ENCODE measurements at places on chromosomes 1 and 21.

DNA sequence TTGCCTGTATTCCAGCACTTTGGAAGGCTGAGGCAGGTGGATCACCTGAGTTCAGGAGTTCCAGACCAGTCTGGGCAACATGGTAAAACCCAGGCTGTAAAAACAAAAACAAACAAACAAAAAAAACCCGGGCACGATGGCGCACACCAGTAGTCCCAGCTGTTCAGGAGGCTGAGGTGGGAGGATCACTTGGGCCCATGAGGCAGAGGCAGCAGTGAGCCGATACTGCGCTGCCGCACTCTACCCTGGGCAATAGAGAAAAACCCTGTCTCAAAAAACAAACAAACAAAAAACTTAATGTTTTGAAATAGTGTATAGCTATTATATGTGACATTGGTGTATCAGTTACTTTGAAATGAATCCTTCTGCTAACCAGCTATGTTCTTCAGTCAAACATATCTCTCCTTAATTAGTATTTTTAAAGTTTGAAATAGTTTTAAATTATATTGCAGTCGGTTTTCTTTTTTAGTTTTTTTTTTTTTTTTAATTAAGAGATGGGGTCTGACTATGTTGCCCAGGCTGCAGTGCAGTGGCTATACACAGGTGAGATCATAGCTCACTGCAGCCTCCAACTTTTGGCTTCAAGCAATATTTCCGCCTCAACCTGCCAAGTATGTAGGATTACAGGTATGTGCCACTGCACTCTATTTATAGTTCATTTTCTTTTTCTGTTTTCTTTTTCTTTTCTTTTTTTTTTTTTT is 11.3 kb downstream of the SPEN start:
- no peak for DNase-seq

- DNase-seq = no peak
Observed at GRCh38 chr1:117591252-117591651, 14.6 kb upstream of the TENT5C start.

GRCh38 chr1:41662765-41663437 is 178.4 kb upstream of the EDN2 start:
- no peak for DNase-seq

- no peak for DNase-seq
Observed at GRCh38 chr1:186849271-186849671, 20.5 kb downstream of the PLA2G4A start.

GRCh38 chr1:71656902-71657301 is 576.1 kb upstream of the ZRANB2 start:
- no peak for DNase-seq

- DNase-seq = no peak
Observed at GRCh38 chr1:158002631-158003405, 9.4 kb downstream of the KIRREL1 start.

DNA sequence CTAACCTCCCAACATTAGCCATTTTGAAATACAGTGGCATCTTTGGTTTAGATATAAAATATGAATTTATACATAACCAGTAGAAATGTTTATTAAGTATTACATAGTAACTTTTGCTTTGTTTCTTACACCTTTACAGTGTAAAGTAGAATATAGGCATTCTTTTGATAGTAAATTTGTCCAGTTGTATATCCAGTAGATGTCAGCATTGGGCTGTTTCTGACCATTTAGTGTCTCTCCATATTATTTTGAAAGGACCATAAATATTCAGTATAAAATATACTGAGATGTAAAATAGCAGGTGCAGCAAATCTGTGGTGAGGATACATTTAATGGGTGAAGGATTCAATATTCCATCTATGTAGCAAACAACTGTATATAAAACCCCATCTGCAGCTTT is 115.8 kb upstream of the ZRANB2 start:
- DNase-seq = peak; percentile 52

DNA sequence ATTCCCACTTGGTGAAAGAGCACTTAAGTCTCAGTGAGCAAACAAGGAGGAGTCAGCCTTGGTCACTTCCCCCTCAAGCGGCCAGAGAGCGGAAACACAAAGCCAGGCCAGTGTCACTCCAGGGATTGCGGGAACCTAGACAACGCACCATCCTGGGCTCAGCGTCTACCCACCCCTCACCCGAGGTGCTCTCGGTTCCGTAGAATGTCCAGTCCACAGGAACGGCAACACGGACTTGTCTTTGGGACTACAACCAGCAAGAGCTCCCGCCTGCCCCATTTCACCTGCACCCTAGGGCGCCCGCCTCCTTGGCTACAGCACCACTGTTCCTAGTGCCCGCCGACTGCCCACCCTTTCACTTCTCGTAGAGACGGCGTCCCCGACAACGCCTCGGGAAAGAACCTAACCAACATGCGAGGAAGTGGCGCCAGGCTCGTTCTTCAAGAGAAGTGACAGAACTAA is 509 bp downstream of the GDAP2 start:
- DNase-seq = peak; percentile 36

DNA sequence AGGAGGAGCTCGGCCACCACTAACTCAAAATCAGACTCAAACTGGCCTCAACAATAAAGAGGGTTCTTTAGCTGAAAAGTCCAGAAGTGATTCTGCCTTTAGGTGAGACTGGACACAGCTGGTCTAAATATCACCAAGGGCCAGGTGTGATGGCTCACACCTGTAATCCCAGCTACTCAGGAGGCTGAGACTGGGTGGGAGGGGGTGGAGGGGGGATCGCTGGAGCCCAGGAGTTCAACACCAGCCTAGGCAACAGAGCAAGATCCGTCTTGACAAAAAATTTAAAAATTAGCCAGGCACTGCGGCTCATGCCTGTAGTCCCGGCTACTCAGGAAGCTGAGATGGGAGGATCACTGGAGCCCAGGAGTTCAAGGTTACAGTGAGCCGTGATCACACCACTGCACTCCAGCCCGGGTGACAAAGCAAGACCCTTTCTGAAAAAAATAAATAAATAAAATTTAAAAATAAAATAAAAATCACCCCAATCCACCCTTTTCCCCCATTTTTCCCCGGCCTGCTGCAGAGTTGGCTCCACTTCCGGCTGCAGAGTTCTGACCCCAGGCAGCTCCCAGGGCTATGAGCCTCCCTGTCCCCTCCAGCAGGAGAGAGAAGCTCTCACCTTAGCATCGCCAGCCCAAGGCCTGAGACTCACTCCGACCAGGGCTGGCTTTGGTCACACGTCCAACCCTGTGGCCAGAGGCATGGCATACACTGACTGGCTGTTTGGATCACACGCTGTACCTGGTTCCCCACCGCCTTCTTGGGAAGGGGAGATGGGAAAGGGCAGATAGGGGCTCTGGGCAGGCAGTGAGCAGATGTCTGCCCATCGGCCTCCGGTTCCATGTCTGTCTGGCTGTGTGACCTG is 87.3 kb upstream of the IFFO2 start:
- DNase-seq = no peak

DNA sequence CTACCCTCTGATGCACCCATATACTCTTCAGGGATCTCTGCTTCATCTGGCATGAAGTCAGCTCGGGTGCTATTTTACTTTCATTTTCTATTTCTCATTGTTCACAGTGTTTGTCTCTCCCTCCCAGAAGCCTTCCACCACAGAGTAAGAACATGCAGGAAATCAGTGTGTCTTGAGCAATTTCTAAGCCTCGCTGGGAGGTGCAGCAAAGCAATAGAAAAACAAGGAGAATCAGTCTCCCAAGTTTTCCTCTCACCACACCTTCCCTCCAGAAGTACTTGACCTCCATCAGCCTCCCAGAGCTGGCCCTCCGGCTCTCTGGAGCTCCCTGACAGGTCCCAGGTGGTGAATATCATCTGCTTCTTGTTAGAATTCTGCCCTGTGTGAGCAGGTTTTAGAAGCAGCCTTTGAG is 594.7 kb upstream of the CAMK1G start:
- no peak for DNase-seq

- no peak for DNase-seq
Observed at GRCh38 chr21:42175110-42175710, 43.7 kb upstream of the ABCG1 start.

- DNase-seq = no peak
Observed at GRCh38 chr21:38637161-38637560, 138.9 kb upstream of the ERG start.

DNA sequence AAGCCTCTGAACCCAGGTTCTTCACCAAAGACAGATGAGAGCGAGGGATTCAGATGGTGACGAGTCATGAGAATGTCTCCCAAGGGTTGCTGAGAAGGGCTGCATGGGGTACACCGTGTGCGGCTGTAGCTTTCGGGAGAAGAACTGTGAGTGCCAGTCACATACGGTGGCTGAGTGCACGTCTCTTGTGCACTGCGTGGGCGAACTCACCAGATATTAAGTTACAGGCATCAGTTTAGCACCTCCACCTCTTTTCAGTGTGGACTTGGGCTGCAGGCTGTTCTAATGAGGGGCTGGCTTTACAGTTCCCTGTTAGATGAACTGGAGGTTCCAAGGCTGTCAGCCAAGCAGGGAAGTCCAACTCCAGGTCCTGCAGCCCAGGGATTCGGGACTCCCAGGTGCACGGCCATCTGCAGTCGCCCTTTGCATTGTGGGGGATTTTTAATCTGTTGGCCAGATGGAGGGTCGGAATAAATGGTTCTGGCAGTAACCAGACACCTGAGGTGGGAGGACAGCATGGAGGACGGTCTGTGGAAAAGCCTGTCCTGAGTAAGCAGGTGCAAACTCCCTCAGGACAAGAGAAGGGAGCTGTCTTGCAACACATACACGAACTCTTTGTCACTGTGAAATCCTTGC is 26.5 kb upstream of the AVPR1B start:
- DNase-seq = no peak

DNA sequence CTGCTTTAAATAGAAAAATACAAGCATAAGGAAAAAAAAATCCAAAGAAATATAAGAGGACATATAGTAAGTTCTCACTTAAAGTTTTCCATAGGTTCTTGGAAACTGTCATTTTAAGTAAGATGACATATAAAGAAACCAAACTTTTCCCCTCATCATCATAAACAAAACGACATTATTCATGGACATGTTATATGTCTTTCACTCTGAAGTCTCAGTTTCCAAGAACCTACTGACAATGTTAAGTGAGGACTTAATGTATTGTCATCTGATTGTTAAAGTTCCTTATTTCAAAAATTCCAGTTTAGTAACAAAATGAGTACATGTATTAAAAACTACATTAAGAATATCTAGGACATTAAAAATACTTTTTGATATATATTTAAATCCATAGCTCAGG is 69.6 kb upstream of the GFI1 start:
- no peak for DNase-seq

DNA sequence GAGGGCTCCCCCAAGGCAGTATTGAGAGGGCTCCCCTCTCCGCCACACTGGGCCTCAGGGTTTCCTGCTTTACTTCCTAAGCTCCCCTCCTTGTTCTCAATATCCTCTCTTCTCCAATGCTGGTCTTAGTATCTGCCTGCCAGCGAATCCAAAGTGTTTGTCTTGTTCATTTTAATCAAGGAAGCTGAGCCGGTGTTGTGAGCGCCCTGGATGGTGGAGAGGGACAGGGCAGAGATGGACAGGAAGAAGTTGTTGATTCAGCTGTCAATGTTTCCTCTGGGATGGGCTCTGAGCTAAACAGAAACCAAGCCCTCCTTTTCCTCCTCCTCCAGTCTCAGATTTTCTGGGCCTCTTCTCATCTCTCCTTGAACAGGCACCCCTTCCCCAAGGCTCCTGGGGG is 5.4 kb downstream of the OLFML3 start:
- no peak for DNase-seq

DNA sequence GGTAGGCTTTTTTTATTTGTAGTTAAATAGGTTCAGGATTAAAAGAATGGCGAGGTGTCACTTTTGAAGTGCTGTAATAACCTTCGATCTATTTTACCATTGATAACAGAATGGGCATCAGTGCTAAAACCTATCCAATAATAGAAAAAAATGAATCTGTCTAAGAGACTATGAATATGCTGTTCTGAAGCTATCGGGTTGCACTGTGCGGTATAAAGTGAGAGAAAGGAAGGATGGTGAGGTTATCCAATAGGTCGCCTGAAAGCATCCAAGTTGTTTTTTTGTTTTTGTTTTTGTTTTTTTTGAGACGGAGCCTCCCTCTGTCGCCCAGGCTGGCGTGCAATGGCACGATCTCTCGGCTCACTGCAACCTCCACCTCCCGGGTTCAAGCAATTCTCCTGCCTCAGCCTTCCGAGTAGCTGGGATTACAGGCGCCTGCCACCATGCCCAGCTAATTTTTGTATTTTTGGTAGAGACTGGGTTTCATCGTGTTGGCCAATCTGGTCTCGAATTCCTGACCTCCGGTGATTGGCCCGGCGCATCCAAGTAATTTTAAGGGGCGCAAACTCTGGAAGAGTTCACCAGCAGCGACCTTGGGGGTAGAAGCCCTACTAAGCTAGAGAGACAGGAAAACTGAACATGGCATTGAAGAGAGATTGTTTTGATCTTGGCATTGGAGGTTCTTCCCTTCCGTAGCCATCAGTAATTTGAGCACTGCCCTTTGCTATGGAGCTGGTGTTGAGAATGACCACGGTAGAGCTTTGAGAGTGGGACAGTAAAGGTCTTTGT is 8.7 kb upstream of the MDM4 start:
- DNase-seq = peak; percentile 81

DNA sequence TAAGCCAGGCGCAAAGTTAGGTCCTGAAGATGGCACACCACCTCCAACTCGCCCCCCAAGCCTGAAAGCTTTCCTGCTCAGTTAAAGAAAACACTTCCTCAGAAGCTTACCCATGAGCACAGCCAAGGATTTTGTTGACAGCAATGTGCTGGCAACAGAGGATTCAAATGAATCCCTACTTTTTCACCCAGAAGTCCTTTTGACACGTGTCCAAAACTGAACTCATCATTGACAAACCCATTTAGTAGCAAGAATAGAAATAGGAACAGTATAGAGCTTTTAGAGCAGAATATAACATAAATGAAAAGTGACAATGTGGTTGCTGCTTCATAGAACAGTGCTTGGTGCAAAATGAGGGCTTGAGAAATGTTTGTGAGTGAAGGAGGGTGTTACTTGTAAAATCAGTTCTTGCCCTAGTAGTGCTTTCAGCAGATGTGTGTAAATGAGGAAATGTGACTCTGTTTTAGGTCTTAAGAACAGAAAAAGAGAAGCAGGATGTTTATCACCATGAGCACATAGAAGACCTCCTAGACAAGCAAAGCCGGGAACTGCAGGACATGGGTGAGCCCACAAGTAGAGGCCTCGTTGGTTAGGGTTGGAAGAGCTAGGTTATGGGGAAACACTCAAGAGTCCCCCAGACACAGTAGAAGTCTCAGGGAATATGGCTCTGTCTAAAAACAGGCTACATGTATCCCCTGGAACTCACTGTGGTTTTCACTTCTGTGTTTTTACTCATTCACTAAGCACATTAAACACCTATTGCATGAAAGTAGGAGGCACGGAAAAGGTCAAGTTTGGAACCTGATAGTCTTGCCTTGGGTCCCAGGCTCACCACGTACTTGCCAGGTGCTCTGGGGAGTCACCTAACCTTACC is 48.6 kb upstream of the TMEM125 start:
- no peak for DNase-seq

GRCh38 chr1:38891753-38892152 is 10.4 kb upstream of the GJA9 start:
- no peak for DNase-seq

GRCh38 chr1:241630476-241630875 is 9.7 kb downstream of the CHML start:
- no peak for DNase-seq

DNA sequence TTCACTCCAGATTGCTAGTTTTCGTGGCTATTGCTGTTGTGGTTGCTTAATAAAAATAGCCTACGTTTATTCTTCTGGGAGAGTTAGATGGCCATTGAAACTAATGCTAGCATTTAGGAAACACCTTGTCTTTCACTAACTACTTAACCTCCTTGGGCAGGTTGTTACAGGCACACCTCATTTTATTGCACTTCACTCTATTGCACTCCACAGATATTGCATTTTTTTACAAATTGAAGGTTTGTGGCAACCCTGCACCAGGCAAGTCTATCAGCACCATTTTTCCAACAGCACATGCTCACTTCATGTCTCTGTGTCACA is 11.3 kb upstream of the MARK1 start:
- DNase-seq = no peak

Measured in NCI-H2081 (cell line).